Vagina (tissue), 2 donors: ENCODE measurements at places on chromosomes 3 and 15.

GRCh38 chr15:61556037-61556648, 327.0 kb upstream of the RORA start:
- no peak for DNase-seq

DNA sequence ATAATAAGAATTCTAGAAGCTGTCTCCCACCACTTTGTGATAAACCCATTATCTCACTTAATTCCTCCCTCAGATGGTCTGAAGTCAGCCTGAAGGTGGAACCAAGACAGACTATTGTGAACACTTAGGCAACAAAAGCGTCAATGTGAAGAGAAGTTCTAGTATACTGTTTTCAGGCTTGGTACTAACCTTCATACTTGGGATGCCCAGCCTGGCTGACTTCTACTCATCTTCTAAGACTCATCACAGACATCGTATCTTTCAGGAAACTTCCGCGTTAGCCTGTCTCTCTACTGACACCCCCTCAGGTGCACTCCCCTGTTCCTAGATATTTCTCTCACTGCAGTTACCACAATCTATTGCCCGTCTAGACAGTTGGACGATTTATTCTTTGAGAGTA, 201.2 kb downstream of the SATB1 start:
- no peak for DNase-seq

DNA sequence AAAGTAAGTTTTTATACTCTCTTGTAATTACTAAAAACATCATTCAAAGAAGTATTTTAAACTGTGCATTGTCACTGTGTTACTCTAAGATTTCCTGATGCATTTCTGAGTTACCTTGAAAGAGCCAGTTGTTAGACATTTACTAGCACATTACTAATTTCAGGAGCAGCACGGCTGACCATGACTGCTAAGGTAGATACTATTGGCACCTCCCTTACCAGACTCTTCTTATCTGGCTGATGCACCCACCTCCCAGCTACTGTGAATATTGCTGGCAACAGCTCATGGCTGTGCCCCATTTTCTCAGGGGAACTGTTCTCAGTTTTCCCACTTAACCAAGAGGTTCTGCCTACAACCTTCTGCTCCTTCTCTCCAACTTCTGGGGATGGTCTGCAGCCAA, 29.4 kb downstream of the COL6A5 start:
- DNase-seq, result no peak

- no peak for DNase-seq
Observed at GRCh38 chr3:184196536-184196935, 10.5 kb downstream of the ABCF3 start.

GRCh38 chr15:66629817-66630576, 64.2 kb upstream of the LCTL start:
- DNase-seq, result no peak

GRCh38 chr3:13801361-13802204, 78.3 kb downstream of the WNT7A start:
- DNase-seq, result no peak

DNA sequence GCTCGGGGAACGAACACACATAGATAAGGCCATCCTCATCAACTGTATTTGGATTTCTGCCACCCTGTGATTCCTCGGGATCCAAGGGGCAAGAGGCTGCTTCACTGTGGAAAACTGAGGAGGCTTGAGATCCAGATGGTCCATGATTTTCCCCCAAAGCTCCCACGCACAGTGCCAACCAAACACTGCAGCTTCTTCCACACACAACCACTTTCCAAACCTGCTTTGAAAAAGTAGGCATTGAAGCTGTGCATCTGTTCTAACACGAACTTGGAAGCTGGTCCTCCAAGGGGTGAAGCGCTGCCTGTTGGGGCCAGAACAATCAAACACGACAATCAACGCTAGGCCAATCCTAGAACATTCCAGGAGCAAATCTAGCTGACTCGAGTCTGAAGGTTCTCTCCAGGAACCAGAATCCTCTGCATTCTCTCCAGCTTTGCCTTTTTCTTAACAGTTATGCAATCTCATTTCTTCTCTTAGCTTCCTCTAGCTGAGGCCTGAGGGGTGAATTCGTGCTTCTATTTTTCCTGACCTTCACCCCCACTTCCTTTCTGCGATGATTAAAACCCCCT, 104.4 kb downstream of the LRRK1 start:
- peak; percentile 82 for DNase-seq

DNA sequence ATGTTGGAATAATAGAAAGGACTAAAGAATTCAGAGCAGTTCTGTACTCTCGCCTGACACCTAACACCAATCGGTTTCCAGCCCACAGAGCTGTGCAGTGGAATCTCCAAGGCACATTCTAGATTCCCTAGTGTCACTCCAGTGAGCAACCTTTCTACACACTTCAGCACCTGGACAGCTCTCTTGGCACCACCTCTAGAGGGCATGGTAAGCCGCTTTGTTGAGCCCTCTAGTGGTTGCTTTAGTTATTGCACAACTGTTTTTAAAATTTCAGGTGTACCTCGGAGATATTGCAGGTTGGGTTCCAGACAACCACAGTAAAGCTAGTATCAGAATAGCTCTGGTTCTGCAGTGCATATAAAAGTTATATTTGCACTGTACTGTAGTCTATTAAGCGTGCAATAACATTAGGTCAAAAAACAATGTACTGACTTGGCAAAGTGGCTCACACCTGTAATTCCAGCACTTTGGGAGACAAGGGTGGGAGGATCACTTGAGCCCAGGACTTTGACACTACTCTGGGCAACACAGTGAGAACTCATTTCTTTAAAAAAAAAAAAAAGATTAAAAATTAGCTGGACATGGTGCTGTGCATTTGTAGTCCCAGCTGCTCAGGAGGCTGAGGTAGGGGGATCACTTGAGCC, 26.5 kb upstream of the ERC2 start:
- DNase-seq, result no peak

DNA sequence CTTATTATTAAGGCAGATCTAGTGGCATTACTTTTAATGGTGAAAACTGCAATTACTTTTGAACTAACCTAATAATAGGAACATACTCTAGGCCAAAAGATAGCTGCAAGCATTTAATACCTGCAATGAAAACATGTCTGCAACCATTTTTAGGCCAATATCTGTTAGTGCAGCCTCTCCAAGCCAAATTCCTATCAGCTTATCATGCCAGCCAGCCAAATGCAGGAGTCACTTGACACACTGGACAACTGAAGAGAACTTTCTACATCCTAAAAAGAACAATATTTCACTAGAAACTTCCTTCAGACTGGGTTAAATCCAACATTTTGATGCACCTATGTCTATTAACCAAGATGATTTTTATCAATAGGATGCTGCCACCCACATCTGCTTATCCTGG, 33.8 kb downstream of the CCDC54 start:
- no peak for DNase-seq

GRCh38 chr3:155370198-155370597, 76.7 kb upstream of the STRIT1 start:
- DNase-seq, result no peak

DNA sequence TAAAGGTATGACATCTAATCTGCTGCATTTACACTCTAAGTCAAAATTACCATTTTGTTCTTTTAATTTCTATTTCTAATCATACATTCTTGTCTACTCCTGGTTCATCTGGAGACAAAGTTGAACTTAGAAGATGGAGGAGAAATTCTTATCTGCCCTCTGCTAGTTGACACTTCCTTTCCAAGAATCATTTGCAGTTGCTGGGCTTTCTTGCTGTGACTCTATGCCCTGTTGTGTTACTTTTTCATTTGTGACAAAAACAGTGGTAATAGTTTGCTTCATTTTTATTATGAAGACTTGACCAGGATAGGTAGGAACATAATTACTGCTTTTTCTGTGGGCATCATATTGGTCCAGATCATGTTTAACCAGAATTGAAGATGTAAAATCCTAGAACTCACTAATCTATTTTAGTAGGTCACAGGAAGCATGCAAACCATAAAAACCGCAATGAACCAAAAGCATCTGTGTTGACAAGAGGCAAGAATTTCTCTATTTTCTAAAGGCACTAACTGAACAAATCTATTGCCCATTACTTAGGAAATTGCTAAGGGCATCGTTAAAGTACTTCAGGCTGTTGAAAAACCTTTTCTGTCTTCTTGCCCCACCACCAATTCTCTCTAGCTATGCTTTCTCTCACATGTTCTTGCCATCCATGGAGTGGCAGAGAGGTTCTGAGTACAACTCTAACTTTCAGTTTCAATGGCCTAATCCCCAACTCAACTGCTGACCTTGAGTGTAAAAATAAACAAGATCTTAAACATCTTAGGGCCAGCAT, 4.2 kb upstream of the CCR2 start:
- no peak for DNase-seq

DNA sequence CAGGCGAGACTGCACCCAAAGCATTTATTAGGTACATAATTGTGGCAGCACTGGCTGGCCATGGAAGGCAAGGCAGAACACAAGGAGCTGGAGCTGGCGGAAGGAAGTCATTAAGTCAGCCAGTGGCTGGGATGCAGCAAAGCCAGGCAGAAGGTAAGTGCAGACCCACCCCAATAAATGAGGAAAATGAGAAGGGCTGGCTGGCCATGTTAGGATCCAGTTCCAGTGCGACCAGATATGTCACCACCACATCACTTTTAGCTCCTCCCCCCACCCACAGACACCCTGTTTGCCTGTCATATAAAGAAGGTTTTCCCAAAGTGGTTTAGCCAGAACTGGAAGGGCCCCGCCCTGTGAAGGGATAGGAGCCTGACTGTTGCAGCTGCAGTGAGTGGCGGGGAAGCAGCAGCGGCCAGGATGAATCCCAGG, at the start of gene FURIN:
TSS of gene FURIN (plus strand) at position 328 of the 429 bp plus-strand sequence. CDS start 7,153 bp downstream, outside the sequence.
- no peak for DNase-seq

DNA sequence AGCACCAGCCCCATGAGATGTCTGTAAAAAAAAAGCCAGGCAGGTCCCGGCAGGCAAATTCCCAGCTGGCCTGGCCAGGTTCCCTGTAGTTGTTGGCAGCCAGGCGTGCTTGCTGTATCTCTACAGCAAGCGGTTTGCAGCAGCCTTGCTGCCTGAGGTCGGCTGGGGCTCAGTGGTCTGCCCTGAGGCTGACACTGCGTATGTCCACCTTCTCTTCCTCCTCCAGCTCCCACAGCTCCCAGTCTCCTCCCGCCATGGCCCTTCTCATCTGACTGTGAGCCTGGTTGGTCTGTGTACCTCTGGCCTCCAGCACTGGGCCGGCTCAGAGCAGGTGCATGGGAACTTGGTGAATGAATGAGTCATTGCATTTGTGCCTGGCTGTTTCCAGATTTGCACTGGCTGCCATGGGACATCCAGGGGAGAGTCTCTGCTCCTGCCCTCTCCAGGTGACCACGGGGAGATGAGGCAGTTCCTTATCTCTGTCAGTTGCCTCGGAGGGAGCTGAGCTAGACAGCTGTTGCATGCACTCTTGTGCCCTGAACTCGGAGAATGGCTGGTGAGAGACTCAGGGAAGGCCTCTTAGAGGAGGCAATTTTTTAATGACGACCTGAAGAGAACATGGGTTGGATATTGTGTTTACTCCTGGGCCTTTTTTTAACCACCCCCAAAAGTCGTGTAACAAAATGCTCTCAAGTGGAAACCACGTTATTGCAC, 43.0 kb downstream of the SPSB4 start:
- no peak for DNase-seq

GRCh38 chr3:14138878-14139655, 14.2 kb downstream of the TMEM43 start:
- DNase-seq, result no peak

GRCh38 chr3:182633186-182633585, 160.1 kb upstream of the ATP11B start:
- no peak for DNase-seq

GRCh38 chr3:143433787-143434378, 314.3 kb downstream of the CHST2 start:
- DNase-seq, result no peak
